Colonic mucosa (tissue), 4 donors: ENCODE measurements at places on chromosomes 2 and 18.

- DNase-seq, result peak; percentile 21
These were observed 50.0 kb downstream of the CPO start for GRCh38 chr2:206989311-206989710.

DNA sequence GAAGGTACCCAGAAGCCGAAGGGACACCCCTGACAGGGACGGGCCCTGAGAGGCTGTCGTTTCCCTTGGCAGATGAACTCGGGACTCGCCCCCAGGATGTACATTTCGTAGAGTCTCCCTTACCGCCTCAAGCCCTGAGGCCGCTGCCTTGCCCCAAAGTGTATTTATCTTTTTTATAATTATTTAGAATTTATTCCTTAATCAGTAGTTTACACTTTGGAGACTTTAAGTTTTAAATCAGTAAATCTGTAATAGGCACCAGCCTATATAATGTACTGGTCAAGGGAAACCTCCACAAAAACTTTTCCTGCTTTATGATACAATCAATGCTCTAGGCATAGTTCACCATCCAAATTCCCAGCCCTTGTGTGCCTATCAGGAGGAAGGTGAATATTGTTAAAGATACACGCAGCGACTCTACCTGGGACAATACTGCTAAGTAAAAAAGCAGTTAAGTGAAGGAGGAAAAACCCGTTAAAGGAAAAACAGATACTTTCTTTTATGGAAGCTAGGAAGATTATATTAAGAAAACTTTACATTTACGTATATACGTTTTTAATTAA, 848 bp downstream of the VRK2 start:
- DNase-seq, result no peak

DNA sequence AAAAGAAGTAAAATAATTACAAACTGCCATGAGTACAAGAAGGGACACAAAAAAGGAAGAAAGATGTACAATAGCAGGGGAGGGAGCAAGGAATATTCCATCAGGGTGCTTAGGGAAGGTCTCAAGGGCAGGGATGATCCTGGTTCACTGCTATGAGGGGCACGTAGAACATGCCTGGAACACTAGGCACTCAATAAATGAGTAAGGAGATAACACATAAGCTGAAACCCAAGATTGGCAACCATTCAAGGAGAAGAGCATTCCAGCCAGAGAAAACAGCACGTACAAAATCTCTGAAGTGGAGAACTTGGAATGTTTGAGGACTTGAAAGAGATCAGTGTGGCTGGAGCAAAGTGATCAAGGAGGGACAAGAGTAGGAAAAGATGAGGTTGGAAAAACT, 103.2 kb downstream of the FAM161A start:
- DNase-seq, result no peak

- DNase-seq, result no peak
These were observed 106.4 kb downstream of the KCNH7 start for GRCh38 chr2:162731917-162732804.

- peak; percentile 17 for DNase-seq
These were observed 111.3 kb upstream of the TLK1 start for GRCh38 chr2:171271971-171272436.

GRCh38 chr2:233384015-233384414, 29.7 kb downstream of the DGKD start:
- no peak for DNase-seq

- DNase-seq, result no peak
These were observed 633.9 kb downstream of the PLCL1 start for GRCh38 chr2:198438331-198438730.

- DNase-seq, result no peak
These were observed 195.2 kb downstream of the GLI2 start for GRCh38 chr2:120930864-120931263.

- DNase-seq, result no peak
These were observed 807.0 kb upstream of the FSHR start for GRCh38 chr2:49961346-49961745.

GRCh38 chr2:69828938-69829255, 563 bp upstream of the GMCL1 start:
- DNase-seq, result no peak

DNA sequence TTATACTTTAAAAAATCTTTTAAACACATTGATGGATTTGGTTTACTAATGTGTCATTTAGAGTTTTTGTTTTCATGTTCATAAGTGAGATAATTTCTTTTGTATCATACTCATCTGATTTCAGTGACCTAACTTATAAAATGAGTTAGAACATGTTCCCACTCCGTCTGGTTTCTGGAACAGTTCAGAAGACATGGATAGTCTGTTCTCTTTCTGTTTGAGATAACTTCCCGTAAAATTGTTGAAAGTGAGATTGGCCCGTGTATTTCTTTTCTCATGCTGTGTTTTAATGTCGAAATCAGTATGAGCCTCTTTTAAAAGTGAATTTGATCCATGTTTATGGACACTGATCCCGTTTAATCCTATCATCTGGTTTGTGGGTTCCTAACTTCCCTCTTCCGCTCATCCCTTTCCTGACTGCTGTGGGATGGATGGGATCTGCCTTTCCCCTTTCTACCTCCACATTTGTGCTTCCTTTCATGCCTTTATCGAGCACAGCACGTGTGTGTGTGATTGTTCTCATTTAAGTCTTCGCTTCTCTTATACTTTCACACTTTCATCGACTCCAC, 78.9 kb downstream of the COPS8 start:
- no peak for DNase-seq

- peak; percentile 92 for DNase-seq
These were observed 237.4 kb upstream of the SMAD2 start for GRCh38 chr18:48167897-48168253.

GRCh38 chr2:29844713-29845326, 76.6 kb downstream of the ALK start:
- no peak for DNase-seq

DNA sequence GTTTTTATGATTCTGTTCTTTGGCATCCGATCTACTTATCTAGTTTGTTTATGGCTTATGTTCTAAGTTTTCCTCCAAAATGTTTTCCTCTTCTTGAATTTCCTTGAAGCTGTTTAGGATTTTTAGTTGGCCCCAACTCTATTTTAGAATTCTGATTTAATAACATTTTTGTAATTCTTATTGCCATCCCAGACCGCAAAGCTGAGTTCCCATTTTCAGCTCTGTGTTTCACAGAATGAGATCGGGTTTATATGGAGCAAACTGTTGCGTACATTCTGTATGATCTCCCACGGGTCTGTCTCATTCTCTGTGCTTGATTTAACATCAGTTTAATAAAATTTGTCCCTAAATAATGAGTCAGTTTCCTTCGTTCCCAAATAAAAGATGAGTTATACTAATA, 59.3 kb downstream of the DPP4 start:
- DNase-seq, result no peak

DNA sequence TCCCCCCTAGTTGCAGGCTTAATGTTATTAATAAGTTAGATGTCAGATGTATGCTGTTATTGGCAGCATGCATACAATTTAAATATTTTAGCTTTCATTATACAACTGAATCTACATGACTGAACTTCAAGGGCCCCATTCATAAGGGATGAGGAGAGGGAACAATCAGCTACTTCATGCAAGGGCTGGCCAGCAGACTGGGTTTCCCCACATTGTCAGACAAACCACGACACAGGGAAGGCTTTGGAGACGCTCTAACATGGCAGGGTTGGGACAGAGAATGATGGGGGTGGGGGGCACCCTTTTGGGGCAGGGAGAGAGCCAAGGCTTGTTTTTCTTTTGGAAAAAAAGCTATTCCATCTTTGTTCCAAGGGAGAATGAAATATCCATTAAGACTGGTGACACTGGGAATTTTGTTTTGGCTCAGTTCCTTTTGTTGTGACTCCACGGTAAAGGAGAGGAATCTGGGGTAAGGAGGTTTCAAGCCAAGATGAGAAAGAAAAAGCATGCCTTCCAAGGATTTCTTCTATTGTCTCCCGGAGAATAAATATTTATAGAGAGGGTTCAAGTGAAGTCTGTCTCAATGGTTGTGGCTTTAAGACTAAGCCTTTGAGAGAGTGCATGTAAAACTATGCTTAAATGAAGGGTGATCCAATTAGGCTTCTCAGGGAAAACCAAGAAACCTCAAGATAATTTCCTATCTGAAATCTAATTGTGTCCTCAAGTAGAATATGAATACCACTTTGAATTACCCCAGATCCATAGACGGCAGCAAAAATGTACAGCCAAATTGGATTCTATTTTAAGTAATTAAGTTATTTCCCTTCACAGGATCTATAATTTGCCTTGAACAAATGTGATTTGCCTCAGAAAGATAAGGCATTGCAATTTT, 5.4 kb downstream of the CXCR4 start:
- DNase-seq, result no peak

DNA sequence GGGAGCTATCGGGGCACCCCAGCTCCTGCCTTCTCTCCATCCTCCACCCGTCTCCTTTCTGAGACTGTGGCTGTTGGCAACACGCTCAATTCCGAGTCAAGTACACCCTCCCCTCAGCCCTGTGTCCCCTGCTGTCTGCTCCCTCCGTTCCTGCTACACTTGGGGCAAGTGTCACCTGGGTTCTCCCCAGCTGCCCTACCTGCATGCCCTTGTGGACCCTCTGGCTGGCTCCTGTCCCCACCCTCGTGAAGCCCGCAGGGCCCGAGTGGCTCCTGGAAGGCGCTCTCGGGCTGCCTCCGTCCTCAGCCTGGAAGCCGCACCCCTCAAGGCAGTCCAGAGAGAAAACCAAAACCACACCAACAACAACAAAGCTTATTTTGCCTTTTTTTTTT, 33.9 kb downstream of the PDIA6 start:
- DNase-seq, result no peak

DNA sequence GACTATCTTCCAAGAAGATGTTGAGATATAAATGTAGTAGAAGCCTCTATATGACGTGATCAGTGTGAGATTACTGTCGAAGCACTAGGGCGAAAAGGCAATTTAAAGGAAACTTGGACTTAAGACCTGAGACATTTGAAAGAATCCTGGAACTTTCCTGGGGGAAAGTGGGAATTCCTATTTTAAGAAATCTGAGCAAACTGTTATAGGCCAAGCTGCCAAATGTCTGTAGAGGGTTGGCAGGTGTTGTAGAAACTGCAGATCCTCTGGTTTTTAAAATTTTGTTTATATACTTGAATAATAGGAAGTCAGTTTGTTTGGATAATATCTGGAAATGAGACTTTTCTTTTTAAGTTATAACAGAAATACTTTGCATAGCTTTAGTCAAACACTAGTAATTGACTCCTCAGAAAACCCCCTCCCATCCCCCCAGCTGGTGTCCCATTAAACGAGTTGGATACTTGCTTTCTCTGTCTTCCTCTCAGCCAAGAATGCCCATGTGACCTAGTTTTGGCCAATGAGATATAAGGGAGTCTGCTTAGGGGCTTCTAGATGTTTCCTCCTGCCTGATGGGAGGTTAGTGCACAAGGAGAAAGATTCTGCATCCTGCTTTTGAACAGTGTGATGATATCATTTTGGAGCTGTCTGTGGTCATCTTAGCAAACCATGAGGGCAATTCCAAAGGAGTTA, 61.2 kb downstream of the MOGAT1 start:
- no peak for DNase-seq

GRCh38 chr2:181374781-181375675, 82.2 kb upstream of the ITGA4 start:
- DNase-seq, result no peak

DNA sequence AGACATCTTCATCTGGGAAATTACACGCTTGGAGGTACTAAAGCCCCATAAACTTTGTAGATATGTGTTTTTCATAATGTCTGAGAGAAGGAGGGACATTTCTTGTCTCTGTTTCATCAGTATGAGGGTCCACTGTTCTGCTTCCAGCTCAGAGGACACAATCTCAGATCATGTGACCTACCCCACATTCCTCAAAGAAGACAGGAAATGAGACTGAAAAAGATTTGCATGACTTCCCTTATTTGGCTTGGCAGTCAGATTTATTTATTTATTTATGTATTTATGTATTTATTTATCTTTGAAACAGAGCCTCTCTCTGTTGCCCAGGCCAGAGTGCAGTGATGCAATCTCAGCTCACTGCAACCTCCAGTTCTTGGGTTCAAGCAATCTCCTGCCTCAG, 463.7 kb upstream of the RGPD4 start:
- DNase-seq, result no peak

DNA sequence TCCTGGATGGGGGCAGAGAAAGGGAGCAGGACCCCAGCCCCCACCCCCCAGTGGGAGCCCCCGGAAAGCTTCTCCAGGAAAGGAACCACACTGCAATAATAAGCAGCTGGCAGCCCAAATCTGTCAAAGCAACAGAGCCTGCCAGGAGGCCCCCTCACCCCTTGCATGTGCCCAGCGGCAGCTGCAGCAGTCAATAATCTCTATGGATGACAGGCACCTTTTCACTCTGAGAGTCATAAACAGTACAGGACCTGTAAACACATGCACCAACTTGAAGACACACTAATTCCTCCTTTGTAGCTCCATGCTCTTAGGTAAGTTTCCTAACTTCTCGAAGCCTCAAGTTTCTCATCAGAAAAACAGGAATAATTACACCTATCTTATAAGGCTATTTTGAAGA, 26.2 kb upstream of the KDM3A start:
- no peak for DNase-seq

DNA sequence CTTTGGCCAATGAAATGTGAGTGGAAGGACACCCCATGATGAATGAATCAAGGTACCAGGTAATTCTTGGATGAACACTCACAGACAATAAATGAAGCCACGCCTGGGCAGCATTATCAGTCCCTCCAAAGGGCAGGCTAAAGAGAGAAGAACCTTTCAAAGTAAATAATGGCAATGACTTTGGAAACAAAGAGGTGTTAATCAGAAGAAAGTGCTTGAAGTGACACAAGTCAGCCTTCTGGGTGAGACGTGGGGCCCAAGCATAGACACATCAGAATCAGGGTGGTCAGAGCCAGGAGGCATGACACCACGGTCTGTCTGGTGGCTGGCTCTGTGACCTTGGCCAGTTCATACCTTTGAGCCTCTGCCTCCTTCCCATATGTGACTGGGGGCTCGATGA, 103.3 kb downstream of the POLR1A start:
- DNase-seq, result no peak

DNA sequence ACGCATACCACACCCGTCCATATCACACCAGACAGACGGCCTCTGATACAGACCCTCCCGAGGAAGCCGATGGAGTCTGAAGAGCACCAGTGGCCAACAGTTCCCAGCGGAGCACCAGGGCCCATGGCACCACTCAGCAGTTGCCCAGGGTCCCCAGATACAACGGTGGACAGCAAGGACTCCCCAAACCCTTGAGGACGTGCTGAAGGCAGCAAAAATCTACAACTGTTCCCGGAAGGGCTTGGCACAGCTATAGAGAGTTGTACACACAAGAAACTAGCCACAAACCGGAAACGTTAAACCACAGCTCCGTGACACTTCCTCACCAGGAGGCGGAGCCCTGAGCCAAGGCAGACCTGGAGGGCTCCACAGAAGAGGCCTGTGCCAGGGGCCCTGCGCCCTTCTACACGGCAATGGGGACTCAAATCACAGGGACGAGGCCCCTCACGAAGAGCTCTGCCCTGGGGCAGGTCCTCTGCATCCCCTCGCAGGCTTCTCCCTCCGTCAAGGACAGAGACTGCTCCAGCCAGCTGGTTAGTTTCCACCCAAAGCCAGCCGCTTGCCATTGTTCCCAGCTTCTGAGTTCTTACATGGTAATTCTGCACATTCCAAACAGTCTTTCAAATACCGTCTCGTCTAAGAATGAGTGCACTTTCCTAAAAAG, 133.4 kb downstream of the HDAC4 start:
- peak; percentile 89 for DNase-seq
